ENCODE measurements at places on chromosomes 4 and X.

DNA sequence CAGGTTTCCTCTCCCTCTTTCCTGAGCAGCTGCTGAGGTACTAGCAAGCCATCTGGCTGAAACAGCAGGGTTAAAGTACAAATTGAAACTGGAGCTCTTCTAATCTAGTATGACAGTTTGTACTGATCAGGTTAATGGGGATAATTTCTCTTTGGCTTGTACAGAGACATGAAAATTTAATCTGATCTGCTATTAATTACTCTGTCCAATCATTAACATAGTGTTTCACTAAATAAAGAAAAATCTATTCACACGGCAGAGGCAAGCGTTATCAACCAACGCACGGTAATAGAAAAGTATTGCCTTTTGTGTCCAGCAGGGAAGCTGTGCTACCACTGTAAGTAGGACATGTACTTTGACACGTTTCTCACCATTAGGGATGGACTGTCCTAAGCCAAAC is 71.1 kb downstream of the IGSF1 start:
- DNase-seq = no peak

- DNase-seq = no peak
Observed at GRCh38 chrX:79601341-79602131, 234.4 kb upstream of the ITM2A start.

DNA sequence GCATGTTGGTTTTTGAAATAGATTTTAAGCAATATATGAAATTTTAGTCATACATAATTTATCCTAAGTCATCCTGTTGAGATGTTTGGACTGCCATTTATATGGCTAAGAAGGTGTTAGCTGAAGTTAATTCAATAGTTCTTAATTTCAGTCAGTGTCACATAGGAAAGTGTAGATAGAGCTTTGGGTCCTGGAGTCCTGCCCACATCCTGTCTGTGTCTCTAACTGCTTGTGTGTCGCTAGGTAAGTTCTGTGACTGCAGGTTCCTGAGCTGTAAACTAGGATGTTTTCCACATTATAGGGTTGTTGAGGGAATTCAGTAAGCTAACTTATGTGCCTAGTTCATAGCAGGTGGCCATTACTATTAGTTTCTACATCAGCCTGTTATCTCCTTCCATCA is 20.7 kb downstream of the OFD1 start:
- DNase-seq = peak; percentile 29

- DNase-seq = no peak
Observed at GRCh38 chrX:46551494-46552128, 6.4 kb upstream of the ZNF674 start.

DNA sequence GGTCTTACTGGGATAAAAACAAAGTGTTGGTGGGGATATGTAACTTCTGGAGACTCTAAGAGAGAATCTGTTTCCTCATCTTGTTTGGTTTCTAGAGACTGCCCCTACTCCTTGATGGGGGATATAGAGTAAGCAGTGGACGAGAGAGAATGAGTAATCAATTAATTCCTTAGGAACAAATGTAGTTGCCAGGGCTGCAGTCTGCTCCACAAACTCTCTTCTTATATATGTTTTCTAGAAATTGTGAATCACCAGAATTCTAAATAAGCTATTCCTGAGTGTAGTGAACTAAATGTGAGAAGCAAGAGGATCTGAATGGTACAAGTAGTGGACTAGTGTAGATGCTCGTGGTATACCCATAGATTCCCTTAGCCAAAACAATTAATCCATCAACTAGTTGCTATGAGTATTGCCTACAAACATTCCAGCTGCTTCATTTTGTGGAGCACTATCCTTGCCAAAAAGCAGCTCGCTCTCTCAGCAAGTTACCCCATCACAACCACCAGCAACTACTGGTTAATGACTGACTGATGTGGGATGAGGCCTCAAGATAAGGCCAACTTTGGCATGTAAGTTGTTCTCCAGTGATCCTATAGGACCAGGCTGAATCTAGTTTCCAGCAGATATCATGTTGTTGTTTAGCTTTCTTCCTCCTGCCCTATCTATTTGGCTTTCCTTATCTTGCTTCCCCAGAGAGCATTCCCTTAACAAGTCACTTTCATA is 273.0 kb downstream of the SLC7A11 start:
- DNase-seq = no peak

GRCh38 chrX:12360986-12361598 is 222.8 kb downstream of the FRMPD4 start:
- DNase-seq = no peak

DNA sequence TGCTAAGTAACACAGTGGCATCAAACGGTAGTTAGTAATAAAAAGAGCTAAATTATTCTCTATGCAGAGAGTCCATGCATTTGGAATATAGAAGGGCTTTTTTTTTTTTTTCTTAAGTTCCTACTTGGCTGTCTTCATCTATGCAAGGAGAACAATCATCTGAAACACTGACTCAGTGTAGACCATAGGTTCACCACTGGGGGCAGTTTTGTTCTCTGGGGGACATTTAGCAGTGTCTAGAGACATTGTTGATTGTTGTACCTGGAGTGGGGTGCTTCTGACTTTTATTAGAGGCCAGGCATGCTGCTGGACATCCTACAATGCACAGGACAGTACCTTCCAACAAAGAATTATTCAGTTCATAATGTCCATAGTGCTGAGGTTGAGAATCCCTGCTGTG is 41.2 kb downstream of the TMA16 start:
- DNase-seq = no peak

- DNase-seq = no peak
Observed at GRCh38 chr4:108215055-108215454, 46.3 kb upstream of the LEF1 start.

DNA sequence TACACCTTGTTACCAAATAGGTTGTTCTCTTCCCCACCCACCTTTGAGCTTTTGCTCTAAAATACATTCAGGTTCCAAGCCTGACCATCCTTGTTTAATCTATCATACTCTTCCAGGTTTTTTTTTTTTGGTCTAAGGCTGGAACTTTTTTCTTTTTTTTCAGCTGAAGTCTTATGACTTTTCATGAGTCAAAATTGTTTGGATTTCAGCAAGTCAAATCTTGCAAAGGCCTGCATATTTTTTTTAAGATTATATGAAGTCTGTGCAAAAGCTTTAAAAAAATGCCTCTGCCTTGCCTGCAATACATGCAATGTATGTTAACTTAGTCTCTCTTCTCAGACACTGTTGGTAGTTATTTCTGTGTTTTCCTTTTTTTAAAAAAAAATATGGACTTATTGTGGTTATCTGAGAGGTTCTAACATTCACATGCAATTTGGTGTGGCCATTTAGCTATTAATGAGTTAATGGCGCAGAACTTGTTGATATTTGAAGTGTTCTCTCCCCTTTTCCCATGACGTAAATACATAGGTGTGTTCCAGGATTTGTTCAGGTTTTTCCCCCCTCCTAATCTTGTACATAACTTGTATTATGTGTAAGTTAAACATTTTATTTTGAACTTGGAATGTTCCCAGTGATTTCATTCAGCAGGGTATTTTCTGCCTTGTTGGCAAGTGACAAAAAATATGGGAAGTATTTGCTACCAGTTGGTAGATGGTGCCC is 58.7 kb downstream of the CCKAR start:
- DNase-seq = no peak

- no peak for DNase-seq
Observed at GRCh38 chr4:124943938-124944337, 231.4 kb upstream of the ANKRD50 start.

GRCh38 chr4:6293661-6294060 is 24.0 kb downstream of the WFS1 start:
- DNase-seq = no peak

- no peak for DNase-seq
Observed at GRCh38 chr4:70892086-70892769, 9.9 kb upstream of the MOB1B start.

DNA sequence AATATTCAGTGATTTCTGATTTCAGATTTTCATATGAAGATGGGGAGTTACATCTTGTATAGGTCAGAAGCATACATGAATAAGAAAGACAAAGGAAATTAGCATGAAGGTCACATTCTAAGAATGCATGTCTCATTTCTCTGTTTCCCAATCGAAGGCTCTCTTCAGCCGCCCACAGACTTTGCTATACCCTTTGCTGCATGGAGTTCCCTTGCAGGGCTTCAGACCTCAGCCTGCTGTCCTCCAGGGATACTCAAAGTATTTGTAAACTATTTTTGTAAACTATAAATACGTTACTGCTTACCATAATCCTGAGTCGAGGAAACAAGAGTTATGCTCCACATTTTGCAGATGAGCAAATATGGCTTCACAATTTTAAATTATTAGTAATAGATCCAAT is 738.4 kb downstream of the PCDH18 start:
- DNase-seq = no peak

DNA sequence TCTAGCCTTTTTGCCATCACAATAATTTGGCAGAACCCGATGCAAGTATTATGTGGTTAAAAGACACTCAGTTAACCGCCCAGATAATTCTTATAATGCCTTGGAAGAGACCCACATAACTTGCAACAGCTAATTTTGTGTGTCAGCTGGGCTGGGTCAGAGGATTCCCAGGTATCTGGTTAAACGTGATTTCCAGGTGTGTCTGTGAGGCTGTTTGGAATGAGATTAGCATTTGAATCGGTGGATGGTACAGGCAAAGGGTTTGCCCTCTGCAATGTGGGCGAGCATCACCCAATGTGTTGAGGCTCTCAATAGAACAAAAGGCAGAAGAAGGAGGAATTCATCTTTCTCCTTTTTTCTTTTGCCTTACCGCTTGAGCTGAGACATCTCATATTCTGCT is 314.2 kb upstream of the PUDP start:
- DNase-seq = no peak

DNA sequence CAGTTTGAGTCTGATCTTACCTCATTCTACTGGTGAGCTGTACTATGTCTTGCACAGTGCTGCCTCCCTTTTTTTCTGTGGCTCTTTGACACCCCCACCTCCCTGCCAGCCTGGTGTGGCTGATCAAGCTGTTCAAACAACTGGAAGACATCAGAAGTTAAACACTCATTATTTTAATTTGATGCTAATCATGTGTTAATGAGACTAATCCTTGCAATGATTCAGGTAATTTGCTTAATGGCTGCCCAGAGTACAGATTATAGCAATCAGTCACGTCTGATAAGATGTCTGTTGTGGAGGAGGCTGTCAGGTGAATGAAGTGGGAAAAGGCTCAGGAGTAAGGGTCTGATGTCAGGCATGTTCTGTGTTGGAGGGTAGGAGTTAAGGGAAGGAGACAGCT is 87.4 kb upstream of the GK2 start:
- DNase-seq = no peak

GRCh38 chr4:10667701-10668326 is 16.8 kb downstream of the CLNK start:
- DNase-seq = no peak

DNA sequence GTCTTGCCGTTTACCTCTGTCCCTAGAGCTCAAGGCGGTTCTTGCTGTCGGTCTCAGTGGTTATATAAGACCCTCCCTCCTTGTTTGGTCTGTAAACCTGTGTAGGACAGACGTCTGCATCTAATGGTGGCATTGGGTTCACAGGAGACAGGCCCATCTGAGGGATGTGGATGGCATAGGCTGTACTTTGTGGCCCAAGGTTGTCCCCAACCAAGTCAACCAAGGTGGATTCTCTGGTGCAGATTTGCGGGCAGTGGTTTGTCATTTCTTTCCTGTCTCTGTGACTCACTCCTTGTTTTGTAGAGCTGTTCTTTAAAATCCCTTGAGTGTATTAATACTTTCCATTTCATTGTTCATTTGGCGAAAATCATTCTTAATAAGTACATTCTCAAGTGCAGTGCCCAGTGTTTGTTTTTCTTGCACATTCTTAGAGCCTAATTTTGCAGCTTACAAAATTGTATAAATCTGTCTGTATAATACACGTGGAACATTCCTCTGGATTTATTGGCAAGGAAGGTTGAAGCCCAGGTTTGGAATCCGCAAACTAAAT is 68.0 kb upstream of the TLR2 start:
- no peak for DNase-seq
